T47D (cell line): ENCODE measurements at places on chromosomes 1 and 21.
A peak's percentile ranks its signal among the peaks of the same experiment; 100 is the strongest.

DNA sequence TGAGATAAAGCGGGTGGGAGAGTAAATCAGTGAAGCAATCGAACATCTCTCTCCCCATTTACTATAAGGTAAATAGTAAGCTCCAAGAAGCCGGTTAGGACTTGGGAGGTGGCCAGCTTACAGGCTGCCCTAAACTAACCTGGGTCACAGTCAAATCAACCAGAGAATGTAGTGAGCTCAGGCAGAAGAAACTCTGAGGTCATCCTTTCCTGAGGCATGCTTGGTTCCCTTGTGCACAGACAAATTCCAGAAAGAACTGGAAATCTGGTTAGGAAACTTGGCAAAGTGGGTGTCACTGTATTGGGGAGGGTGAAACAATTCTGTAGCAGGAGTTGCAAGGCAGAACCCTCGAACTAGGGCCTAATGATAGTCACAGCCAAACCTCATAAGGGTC is 72.5 kb downstream of the NTMT2 start:
- no peak for DNase-seq

DNA sequence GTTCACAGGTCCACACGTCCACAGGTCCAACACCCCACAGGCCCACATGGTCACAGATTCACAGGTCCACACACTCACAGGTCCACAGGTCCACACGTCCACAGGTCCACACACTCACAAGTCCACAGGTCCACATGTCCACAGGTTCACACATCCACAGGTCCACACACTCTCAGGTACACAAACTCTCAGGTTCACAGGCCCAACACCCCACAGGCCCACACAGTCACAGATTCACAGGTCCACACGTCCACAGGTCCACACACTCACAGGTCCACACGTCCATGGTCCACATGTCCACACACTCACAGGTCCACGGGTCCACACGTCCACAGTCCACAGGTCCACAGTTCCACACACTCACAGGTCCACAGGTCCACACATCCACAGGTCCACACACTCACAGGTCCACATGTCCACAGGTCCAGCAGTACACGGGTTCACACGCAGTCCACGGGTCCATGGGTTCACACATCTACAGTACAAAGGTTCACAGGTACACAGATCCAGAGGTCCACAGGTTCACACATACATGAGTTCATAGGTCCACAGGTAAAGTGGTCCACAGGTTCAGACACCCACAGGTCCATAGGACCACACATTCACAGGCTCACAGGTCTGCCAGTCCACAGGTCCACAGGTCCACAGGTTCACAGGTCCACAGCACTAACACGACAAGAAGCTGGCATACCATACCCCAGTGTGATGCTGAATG is 39.3 kb upstream of the COL6A2 start:
- DNase-seq, result no peak

DNA sequence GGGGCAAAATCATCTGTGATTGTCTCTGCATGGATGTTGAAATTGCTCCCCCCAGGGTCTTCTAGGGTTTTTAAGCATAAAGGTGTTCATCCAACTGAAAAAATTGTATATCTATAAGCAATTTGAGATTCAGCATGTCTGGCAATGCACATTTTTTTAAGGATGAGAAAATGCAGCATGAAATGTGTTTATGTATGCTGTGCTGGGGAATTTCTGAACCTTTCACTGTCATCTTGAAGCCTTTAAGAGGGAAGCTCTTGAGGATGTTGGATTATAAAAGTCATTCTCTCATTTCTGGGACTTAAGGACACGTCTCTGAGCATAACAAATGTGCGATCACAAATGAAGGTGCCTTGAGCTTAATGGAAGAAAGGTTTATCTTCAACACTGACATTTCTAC is 9.4 kb downstream of the OVAAL start:
- DNase-seq, result no peak

GRCh38 chr1:113014508-113014907 is 58.5 kb upstream of the LRIG2 start:
- DNase-seq, result no peak

GRCh38 chr1:7572654-7573152 is 198.4 kb upstream of the VAMP3 start:
- DNase-seq, result peak; percentile 59

DNA sequence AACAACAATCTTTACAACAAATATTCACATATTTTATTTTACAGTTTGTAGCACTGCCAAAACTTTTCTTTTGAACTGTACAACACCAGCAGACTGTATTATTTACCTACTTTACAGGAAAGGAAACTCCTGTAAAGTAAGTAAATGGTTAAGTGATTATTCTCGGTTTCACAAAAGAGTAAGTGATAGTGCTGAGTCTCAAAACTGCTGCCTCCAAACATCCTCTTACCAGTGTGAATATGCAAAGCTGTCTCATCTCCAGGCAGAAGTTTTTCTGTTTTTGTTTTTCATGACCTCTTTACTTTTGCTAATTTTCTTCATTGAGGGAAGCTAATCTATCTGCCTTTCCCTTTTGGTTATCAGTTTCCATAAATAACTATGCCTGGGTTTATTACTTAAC is 286.7 kb downstream of the SRGAP2C start:
- no peak for DNase-seq

DNA sequence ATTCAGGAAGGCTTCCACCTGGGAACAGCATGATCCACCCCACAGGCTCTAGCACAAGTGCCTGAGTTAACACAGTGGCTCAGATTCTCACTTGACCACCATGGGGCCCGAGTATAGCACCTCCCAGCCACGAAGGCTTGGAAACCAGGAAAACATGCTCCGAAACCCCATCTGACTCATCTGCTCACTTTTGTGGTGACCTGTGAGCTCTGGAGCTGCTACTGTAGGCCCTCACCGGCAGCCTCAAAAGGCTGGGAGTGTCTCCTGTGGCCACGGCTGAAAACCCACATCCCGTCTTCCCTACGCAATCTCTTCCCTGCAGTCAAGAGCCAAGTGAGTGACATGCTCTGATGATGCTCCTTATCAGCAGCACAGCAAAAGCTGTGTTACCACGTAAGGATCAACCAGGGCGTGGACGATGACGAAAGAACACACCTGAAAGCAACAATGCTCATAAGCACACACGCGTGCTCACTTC is 81.4 kb downstream of the TGFBR3 start:
- DNase-seq, result no peak

DNA sequence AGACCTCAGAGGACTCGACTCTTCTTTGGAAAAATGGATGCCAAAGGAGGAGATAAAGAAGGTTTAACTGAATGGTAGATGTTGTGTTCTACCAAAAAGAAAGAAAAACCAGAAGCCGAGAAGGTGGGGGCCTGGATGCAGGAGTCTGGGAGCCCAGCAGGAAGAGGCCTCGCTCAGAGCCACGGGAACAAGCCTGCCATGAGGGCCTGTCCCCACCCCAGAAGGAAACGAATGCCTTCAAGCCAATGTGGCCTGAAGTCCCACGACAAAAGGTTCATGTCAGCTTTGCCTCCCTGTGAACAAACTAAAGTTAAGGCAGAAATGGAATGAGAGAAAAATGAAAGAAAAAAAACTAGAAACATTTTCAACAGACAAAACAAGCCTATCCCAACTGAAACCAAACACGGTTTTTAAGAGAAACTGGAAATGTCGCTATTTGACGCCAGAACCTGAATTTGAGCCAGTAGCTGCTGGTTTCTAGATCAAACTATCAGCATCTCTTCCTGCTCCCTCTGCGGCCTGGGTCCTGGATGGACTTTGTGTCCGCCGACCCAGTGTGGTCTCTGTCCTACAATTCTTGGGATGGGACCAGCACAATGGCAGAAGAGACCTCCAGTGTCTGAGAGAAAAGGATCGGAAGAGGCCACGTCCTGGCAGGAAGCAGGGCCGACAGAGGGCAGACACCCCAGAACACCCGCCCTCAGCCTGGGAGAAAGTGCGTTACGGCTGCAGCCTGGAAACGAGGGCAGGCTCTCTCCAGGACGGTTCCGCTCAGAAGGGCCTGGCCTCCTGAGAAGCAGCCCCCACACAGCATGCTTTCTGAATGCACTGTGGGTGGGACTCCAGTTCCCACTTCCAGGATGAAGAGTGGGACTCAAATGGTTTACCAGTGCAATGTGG is 35.2 kb downstream of the SLC45A1 start:
- no peak for DNase-seq

DNA sequence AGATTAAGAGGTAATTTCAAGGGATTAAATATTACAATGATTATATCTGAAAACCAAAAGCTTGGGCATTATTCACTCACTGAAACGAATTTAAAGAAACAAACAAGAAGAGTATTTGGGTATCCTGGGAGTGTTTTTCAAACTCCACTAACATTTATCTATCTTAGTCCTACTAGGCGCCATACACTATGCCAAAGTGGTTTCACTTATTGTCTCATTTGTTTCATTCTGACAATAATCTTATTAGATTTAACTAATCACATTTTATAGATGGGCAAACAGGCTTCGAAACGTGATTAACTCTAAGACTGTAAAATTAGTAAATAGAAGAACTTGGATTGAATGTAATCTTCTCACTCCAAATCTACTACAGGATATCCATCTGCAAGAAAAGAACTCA is 25.4 kb downstream of the ASH1L start:
- DNase-seq, result no peak

GRCh38 chr1:107244709-107245500 is 104.1 kb downstream of the NTNG1 start:
- DNase-seq, result no peak

DNA sequence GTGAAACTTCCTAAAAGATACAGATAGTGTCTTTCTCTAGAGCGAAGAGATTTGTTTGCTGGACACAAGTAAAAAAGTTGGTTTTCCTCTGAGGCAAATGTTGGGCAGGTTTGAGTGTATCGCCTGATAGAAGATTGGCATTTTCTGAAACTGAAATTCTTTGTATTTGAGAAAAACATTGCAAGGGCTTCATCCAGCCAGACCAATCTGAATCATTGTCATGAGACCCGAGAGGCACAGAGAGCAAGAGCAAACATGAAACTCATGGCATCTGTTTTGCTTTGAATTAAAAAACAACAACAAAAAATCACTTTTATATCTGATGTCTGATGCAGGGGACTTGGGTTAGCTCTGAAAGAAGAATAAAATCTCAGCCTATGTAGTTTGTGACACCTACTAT is 379.3 kb upstream of the NCAM2 start:
- no peak for DNase-seq

GRCh38 chr1:106226550-106226949 is 829.9 kb upstream of the PRMT6 start:
- DNase-seq, result no peak
